Immature natural killer cell (primary cell): ENCODE measurements at places on chromosomes 6 and 20.

DNA sequence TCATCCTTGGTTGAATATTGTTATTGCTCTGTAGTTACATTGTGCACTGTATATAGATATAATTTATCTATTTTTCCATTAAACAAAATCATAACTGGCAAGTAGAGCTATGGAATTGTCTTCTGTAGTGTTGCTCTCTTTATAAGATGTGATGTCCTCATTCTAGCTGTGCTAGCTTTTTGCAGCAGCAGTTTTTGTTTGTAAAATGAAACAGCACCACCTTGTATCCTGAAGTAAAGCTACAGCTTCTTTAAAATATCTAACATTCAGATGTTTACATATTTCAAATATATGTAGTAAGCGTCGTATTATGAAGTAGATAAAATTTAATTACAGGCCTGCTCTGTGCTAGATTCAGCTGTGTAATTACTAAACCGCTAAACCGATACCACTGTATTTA is 328.8 kb upstream of the MANEA start:
- H3K27me3 ChIP-seq, result peaks cover 2% of the 10 kb centered on the region
- DNase-seq, result no peak

- peaks cover 2% of the 10 kb centered on the region for H3K27me3 ChIP-seq
- H3K4me1 ChIP-seq, result peaks cover 37% of the 10 kb centered on the region
- H3K36me3 ChIP-seq, result no peaks in the 10 kb centered on the region
- DNase-seq, result no peak
- peak overlapping the region; percentile 87 for H3K4me3 ChIP-seq
These were observed 34.1 kb downstream of the UST start for GRCh38 chr6:148780918-148781436.

- DNase-seq, result no peak
- no peak overlapping the region for H3K4me3 ChIP-seq
- no peaks in the 10 kb centered on the region for H3K36me3 ChIP-seq
- H3K4me1 ChIP-seq, result no peaks in the 10 kb centered on the region
- no peak overlapping the region for H3K27ac ChIP-seq
These were observed 10.5 kb upstream of the DSTN start for GRCh38 chr20:17559338-17559737.

GRCh38 chr6:19002976-19003560 is 615.9 kb downstream of the RNF144B start:
- DNase-seq, result no peak
- H3K36me3 ChIP-seq, result no peaks in the 10 kb centered on the region
- no peak overlapping the region for H3K4me3 ChIP-seq
- H3K4me1 ChIP-seq, result no peaks in the 10 kb centered on the region

- H3K36me3 ChIP-seq, result no peaks in the 10 kb centered on the region
- no peak overlapping the region for H3K27ac ChIP-seq
- peaks cover 2% of the 10 kb centered on the region for H3K27me3 ChIP-seq
These were observed 185.0 kb downstream of the CENPW start for GRCh38 chr6:126524811-126525326.

DNA sequence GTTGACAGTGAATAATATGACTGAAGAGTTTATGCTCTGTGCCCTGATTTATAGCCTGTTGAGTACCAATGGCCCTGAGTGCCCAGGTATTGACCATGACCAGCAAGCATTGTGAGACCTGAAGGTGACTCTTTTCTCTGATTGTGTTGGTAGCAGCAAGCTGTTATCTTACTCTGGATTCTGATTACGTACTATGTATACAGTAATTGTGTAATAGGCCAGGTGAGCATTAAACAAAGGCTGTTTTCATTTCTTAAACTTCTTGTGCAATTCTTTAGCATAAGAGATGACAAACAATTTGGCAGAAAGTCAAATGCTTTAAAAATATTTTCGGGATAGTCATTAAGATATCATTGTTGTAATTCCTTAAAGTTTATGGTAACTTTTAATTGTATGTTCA is 111.7 kb upstream of the PTPRK start:
- no peak overlapping the region for H3K27ac ChIP-seq
- no peak overlapping the region for H3K4me3 ChIP-seq
- H3K27me3 ChIP-seq, result no peaks in the 10 kb centered on the region
- no peaks in the 10 kb centered on the region for H3K4me1 ChIP-seq
- no peak for DNase-seq

DNA sequence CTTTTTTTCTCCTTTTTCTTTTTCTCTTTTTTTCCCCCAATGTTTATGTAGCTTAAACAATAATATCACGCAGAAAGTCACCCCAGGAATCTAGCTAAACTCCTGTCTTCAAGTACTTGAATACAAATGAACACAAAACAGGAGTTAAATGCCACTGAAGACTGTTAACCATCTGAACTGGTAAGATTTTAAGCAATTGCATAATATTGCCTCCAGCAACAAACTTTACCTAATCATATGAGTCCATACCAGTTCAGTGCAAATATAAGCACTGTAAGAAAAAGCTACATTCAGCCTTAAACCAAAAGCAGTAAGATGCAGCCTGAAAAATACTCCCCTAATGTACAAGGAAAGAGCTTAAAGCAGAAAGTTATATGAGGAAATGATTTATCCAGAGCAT is 173.9 kb upstream of the TFAP2D start:
- H3K4me1 ChIP-seq, result no peaks in the 10 kb centered on the region
- H3K27ac ChIP-seq, result no peak overlapping the region
- no peak for DNase-seq
- no peaks in the 10 kb centered on the region for H3K36me3 ChIP-seq
- no peak overlapping the region for H3K4me3 ChIP-seq

DNA sequence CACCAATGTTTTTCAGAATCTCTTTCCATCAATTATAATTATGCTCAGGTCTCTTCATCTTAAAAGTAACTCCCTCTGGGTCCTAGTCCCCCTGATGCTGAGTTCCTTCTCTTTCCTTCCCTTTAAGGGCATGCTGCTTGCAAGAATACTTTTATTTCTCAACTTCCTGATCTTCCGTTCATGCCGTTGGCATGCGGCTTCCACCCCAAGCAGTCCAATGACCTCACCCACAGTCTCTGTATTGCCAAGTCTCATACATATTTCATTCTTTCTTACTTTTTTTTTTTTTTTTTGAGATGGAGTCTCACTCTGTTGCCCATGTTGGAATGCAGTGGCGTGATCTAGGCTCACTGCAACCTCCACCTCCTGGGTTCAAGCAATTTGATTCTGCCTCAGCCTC is 83.5 kb downstream of the NDUFAF5 start:
- H3K4me3 ChIP-seq, result no peak overlapping the region
- no peak overlapping the region for H3K27ac ChIP-seq
- H3K36me3 ChIP-seq, result no peaks in the 10 kb centered on the region
- no peaks in the 10 kb centered on the region for H3K4me1 ChIP-seq
- no peak for DNase-seq

DNA sequence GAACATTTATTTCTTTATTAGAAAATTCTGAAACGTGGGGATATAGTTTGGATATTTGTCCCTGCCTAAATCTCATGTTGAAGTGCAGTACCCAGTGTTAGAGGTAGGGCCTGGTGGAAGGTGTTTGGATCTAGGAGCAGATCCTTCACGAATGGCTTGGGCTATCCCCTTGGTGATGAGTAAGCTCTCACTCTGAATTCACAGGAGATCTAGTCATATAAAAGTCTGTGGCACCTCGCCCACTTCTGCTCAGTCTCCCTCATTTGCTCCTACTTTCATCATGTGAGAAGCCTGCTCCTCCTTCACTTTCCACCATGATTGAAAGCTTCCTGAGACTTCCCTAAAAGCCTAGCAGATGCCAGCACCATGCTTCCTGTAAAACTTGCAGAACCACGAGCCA is 96.8 kb upstream of the GJE1 start:
- DNase-seq, result no peak
- H3K27ac ChIP-seq, result no peak overlapping the region
- no peak overlapping the region for H3K4me3 ChIP-seq
- no peaks in the 10 kb centered on the region for H3K27me3 ChIP-seq
- H3K4me1 ChIP-seq, result no peaks in the 10 kb centered on the region

DNA sequence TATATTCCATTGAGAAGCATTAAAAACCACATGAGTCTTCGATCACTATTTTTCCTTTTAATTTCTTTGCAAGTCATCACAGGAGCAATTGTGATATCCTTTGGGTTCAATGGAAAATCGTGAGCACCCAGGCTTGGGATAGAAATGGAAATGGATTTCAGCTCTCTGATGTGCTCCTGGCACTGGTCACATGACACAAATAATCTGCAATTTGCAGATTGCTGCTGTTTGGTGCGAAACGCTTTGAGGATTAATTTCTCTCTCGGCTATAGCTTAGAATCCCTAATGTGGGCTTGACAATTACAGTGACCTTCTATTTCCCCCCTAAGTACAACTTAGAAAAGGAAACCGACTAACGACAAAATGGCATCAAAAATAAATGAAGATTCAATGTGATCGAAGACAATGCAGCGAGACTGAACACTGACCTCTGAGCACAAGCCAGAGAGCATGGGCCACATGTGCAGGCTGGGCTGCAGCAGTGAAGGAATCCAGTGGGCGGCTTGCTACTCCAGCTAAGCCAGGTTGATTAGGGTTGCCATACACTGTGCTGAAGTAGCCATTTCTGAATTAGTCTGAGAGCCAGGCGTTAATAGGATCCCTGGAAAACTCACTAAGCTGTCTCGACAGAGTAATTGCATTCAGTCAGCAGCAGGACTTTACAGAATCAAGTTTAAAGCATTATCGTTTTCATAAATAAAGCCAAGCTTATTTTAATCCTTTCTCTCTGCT is 301.8 kb upstream of the AGPAT4 start:
- H3K4me1 ChIP-seq, result peaks cover 7% of the 10 kb centered on the region
- no peak overlapping the region for H3K27ac ChIP-seq
- no peak for DNase-seq

GRCh38 chr20:49899541-49900383 is 15.6 kb downstream of the SPATA2 start:
- H3K27me3 ChIP-seq, result peaks cover 1% of the 10 kb centered on the region
- H3K27ac ChIP-seq, result no peak overlapping the region
- H3K4me3 ChIP-seq, result no peak overlapping the region
- DNase-seq, result no peak
- no peaks in the 10 kb centered on the region for H3K4me1 ChIP-seq
